ENCODE measurements at places on chromosomes 16 and 17.

- no peak for DNase-seq
Measured at GRCh38 chr16:5065326-5065725, 430 bp downstream of the C16orf89 start.

GRCh38 chr16:2816751-2817339 lies at the start of gene PRSS21:
TSS of gene PRSS21 (plus strand) at chr16:2817237. CDS start at chr16:2817269, 32 bp downstream.
- DNase-seq: no peak

DNA sequence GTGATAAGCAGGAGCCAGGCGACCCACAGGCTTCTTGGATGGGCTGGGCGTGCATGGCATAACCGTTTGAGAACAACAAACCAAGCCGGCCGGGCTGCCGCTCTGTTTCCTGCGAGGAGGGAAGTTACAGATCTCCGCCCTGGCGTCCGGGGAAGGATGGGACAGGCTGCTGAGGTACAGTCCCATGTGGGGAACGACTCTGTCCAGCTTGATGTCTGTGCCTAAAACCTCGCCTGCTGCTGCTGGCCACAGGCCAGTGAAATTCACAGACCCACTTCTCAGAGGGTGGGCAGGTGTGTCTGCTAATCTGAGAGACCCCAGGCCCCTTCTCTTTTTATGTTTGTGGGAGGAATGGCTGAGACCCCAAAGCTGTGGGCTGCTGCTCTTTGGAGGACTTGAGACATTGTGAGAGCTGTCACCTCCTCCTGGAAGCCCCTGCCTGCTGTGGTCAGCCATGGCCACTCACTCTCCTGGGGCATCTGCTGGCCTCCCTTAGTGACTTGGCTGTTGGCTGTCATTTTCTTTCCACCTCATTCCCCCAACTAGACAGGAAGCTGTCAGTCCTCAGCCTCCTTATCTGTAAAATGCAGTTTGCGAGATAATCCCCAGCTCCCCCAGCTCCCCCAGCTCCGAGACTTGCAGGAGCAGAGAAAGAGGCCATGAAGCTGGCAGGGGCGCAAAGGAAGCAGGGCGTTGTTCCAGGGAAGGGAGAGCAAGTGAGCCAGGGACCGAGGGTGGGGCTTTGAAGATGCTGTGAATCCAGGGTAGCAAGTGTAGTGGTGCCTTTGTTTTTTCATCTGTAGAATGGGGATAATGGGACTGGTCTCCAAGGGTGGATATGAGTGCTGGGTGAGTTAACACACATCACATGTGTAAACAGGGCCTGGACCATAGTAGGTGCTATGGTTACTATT lies 51.0 kb downstream of the CMIP start:
- DNase-seq: no peak

DNA sequence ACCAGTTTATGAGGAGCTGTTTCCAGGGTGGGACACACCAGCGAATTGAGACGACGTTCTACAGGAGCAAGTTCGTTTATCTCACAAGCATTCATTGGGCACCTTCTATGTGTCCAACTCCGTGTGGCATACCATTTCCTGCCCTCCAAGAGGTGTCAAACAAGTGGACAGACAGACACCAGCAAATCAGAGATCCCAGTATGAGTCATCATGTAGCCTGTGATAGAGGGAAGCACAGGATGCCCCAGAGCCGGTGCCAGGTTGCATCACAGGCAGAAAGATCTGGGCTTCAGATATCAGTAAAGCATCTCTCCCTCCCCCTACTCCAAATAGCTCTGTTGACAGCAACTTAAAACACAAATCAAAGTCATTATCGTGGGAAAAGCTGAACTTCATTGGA lies 31.8 kb upstream of the MAF start:
- no peak for DNase-seq

DNA sequence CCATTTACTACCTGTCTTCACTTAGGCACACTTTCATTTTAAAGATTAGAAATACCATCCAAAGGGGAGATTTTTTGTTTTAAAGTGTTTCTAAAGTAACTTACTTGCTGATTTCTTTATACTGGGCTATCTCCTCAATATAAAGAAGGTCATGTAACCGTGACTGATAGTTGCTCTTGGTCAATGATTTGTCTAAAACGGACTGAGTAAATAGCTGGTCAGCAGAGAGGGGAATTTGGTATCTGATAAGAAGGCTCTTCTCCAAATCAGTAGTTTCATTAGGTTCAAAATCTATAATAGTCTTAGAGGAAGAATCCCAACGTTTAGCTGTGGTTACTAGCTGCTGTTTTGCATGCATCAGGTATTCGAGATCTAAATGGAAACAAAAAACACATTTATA lies 66.4 kb downstream of the HELZ start:
- DNase-seq: no peak

GRCh38 chr16:56769677-56770076 lies 39.7 kb downstream of the NUP93 start:
- DNase-seq: no peak

DNA sequence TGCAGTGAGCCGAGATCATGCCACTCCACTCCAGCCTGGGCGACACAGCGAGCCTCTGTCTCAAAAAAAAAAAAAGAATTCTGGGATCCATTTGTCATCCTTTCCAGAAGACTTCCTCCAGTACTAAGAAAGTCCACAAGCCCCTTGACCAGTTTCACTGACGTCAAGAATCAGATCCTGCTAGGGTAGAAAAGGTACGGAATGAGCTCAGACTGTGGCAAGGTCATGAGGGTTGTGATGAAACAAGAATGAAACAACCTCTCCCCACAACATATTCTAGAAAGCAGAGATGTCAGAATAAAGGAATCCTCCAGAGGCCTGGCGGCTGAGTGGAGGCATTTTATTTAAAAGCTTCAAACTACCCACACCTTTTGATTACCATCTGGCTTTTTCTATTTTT lies 29.9 kb downstream of the TRAF4 start:
- DNase-seq: no peak

GRCh38 chr17:17778308-17779014 lies 58.3 kb downstream of the SREBF1 start:
- no peak for DNase-seq

DNA sequence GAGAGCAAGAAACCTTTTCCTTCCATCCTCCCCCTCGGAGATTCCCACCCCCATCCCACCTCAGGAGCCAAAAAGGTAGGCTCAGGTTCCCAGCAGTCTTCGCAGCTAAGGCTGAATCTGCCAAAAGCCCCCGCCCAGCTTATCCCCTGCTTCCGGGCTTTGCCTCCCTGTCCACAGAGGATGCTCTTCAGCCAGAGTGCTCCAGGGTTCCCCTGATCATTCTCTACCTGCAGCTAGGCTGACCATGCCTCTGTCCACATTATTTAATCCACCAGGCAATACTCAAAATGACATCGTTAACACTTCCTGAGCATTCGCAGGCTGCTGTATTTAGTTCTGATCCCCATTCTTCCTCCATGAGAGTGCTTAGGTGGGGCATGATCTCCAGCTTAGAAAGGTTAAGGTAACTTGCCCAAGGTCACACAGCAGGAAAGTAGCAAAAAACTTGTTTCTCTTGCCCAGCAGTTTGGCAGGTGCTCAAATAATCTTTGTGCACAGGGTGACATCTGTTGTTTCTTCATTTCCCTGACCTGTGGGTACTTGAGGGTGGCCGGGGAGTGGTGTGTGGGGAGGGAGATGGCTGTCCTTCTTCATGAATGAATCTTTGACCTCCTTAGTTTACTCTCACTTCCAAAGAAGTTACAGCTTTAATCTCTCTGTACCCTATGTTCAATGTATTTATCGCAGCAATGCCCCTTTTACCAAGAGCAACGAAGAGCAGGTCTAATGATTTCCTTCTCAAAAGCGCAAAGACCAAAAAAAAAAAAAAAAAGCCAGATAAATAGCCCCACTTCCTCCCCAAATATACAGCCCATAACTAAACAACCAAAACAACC lies 848 bp upstream of the TBKBP1 start:
- DNase-seq: no peak

GRCh38 chr17:73069164-73069770 lies 23.2 kb downstream of the SLC39A11 start:
- DNase-seq: no peak

- no peak for DNase-seq
Measured at GRCh38 chr16:29308644-29309546, 97.6 kb downstream of the NPIPB11 start.

DNA sequence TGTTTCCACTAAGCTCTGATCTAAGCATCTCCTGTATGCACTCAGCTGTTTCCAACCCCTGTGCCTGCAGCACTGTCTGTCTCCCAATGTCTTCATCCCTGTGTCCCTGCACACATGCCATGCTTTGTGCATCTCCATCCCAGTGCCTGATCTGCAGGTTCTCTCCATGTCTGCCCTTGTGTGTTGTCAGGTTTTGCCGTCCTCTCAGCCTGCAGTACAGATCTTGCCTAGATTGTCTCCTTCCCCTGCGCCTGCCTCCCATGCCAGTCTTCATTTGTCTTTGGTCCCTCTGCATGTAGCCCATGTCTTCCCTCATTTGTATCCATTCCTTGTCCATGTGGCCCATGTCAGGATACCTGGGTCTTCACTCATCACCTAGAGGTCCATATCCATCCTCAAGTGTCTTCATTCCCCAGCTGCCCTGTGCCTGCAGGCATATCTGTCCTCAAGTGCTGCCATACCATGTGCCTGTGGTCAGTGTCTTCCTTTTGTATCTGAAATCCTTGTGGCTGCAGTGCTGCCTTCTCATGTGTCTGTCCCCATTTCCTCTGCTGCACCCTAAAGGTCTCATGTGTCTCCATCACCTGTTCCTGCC lies 71.5 kb downstream of the TNFRSF13B start:
- no peak for DNase-seq

- no peak for DNase-seq
Measured at GRCh38 chr17:56833057-56833808, 487 bp downstream of the C17orf67 start.

DNA sequence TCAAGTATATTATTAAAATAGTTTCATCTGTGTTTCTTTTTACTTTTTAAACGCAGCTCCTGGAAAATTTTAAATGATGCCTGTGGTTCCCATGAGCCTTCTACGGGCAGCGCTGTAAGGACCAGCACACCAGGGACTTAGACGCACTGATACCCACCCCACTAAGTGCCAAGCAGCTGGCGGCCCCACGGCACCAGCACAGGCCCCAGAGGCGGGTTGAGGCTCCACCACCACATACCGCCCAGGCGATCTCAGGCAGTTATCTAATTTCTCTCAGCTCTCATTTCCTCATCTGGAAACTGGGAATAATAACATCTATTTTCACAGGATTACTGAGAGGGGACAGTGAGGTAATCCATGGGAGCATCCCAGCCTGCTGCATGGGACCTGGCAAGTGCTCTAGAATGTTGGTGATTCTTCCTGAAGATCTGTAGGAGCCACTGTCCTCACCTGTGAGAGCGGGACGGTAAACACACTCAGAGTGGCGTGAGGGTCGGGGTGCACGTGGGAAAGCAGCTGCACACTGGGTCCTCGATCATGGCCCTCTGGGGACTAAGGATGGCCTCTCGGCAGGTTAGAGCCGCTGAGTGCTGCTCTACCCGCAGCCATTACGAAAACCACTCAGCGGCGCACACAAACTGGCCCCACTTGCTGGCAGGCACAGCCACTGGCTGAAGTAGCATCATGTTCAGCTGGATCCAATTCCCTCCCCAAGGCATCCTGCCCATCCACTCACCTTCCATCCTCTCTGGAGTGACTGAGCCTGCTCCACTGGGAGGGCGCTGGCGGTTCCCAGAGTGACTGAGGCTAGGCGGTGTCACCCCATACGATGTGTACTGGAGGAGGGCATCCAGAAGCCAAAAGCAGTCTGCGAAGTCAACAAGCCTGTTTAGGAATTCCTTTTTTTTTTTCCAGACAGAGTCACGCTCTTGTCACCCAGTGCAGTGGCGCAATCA lies 17.6 kb upstream of the SLC38A8 start:
- DNase-seq: no peak

DNA sequence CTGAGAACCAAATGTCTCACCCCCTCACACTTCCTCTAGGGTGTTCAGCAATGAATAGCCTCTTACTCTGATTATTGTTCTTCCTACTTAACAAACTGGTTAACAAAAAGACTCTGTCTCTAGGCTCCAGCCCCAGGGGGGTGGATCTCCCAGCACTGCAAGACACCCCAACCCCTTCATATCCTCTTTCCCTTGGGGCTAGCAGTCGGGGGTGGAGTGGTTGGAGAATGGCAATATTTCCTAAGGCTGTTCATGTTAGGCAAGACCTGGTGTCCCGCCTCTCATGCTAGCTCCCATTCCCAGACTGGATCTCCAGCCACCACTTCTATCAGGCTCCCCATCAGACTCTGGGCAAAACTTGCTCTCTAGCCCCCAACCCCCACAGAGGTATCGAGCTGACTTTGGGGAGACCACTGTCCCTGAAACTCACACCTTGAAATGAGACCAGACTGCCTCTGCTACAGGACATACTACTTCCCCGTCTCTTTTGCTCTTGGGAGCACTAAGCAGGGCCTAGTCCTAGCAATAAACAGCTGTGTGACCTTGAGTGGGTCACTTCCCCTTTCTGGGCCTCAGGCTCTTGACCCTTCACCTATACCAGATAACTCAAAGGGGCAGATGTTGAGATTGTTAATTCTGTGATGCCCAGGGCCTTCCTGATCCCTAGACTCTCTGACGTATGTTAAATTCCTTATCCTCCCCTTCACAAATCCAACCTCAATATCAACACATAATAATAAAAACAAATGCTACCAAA lies 2.4 kb downstream of the SLC25A35 start:
- DNase-seq: no peak

GRCh38 chr16:78269256-78269655 lies 169.8 kb downstream of the WWOX start:
- no peak for DNase-seq

DNA sequence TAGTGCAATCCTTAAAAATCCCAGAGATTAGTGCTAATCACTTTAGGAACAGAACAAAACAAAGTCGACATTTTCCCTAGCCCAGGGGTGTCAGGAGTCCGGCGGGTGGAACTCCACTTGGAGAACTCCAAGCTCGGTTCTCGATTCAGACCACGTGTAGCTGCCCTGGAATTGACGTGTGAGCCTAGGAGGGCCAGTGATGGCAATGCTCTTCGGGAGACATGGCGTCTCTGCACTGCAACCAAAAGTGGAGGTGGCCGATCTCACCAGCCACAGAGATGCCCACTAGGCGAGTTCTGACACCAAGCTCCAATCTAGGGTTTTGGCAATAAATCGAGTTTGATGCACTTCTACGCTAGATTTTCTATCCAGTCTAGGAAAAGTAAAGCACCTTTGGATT lies 17.6 kb downstream of the MAP1LC3B start:
- no peak for DNase-seq

DNA sequence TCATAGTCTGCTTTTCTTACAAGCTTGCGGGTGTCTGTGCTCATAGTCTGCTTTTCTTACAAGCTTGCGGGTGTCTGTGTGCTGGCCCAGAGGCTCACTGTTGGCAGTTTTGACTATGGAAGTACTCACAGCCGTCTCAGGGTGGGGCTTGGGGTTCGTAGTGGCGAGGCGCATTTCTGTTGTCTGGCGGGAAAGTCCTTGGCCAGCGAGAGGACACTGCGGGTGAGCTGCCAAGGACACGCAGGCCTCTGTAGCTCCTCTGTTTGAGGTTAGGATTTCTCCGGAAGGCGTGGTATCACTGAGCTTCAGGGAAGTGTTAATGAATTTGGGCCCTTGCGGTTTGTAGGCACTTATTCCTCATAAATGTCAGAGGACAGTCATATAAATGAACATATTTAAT lies 13.5 kb downstream of the TBCD start:
- DNase-seq: no peak

GRCh38 chr17:57372156-57372555 lies 115.8 kb downstream of the MSI2 start:
- no peak for DNase-seq
